Amniotic stem cell (primary cell): ENCODE measurements at places on chromosomes 1 and 21.

- no peak for DNase-seq
These were observed 311.0 kb downstream of the PTPRU start for GRCh38 chr1:29547300-29547699.

DNA sequence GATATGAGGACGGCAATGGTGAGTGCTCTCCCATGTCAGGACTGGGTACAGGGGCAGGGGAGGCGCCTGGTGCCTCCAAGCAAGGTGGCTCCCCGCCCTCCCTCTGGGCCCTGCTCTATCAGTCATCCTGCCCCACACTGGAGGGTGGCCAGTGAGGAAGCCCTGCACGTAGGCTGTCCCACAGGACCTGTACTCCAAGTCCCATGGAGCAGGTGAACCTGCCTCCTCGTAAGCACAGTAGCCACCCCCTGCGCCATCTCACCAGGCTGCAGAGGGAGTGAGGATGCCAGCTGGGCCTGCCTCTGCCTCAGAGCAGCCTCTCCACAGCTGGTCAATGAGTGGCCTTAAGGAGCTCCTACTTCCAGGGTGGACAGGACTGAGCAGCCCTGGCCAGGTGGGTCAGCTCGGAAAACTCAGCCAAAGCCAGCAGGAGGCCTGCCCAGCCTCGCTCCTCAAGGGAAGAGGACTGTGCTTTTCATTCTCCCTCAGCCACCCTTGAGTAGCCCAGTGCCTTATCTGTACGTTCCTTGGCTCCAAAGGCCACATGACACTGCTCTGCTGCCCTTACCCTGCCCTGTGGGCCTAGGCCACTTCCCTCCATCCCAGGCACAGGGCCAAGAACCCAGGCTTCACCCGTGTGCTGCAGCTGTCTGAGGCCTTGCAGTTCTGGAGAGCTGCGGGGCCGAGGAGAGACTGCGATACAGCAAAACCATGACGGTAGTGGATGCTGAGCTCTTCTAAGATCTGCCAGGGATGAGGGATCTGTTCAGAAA, 39.6 kb downstream of the SLC45A1 start:
- no peak for DNase-seq

DNA sequence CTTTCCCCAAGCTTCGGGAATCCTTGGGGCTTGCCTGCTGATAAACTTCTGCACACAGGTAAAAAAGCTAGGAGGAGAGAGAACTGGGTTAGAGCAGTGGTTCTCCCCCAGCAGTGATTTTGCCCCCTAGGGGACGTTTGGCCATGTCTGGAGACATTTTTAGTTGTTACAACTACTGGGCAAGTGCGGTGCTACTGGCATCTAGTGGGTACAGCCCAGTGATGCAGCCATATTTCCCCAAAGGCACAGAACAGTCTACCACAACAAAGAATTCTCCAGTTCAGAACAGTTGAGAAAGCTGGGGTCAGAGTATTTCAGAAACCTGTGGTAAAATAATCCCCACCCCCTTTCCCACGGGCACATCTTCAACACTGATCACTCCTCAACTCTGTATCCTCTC, 41.3 kb downstream of the LRRC71 start:
- no peak for DNase-seq

DNA sequence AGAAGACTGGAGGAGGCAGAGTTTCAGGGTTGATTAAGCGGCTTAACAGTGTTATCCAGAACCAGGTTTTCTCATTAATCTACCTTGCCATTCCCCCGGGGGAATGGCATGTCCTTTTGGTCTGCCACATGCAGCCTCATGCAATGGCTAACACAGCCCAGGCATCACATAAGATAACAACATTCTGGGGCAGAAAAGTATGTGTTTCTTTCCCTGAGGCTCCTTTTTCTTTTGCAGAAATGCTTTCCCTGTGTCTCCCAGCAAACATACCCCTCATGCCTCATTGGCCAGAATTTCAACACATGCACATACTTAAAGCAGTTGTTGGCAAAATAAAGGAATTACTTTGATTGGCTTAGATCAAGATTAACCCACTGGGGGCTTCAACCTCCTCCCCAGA, 98.6 kb downstream of the OMA1 start:
- DNase-seq: no peak

- DNase-seq: no peak
These were observed 78.1 kb downstream of the PLPPR5 start for GRCh38 chr1:98926597-98926996.

DNA sequence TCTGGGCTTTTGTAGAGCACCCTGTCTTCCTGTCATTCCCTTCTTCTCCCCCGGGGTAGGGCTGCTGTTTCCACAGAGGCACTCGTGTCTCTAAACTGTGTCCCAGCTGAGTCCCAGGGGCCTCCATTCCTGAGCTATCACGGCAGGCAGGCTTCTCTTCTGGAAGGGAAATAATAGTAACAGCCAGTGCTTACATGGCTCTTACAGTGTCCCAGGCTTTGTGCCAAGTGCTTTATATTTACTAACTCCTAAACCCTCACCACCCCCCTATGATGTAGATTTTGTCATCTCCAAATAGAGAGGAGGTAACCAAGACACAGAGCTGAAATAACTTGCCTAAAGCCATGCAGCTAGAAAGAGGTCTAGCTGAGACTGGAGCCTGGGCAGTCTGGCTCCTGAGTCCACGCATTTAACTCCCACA, 1.4 kb upstream of the CELF3 start:
- DNase-seq: no peak

DNA sequence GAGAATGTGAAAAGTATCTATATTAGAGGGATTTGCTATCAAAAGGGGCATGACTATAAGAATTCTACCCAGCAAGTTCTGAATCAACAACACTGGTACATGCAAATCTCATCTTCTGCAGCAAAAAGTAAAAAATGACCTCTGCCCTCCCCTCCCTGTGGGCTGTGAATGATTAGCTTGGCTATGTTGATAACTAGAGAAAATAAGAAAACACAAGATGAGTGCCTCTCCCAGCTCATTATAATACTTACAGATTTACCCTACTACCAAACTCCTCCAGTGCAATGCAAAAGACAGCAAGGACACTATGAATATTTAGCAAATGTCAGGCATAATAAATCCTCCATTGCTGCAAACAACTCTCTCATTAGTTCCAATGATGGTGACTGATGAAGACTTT, 102.4 kb downstream of the SLC45A1 start:
- no peak for DNase-seq

- DNase-seq: no peak
These were observed 35.7 kb downstream of the MORN1 start for GRCh38 chr1:2355373-2356261.

- DNase-seq: no peak
These were observed 401.8 kb downstream of the CAMTA1 start for GRCh38 chr1:7187112-7187493.

DNA sequence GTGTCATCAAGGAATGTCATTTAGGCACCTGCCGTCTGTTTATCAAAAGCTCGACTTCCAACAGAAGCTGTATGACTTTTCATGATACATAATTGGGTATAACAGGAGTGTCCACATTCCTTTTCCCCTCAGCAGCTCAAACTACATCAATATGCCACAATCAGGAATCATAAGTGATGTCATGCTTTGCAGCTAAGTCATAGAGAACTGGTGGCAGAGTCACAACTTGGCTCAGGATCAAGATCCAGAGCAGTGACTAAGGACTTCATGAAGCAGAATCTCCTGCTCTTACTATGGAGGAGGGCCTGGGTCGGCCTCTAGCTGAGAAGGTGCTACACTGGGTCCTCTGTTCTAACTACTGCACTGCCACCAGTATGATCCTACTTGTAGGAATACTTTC, 36.5 kb upstream of the AGBL4 start:
- DNase-seq: no peak

DNA sequence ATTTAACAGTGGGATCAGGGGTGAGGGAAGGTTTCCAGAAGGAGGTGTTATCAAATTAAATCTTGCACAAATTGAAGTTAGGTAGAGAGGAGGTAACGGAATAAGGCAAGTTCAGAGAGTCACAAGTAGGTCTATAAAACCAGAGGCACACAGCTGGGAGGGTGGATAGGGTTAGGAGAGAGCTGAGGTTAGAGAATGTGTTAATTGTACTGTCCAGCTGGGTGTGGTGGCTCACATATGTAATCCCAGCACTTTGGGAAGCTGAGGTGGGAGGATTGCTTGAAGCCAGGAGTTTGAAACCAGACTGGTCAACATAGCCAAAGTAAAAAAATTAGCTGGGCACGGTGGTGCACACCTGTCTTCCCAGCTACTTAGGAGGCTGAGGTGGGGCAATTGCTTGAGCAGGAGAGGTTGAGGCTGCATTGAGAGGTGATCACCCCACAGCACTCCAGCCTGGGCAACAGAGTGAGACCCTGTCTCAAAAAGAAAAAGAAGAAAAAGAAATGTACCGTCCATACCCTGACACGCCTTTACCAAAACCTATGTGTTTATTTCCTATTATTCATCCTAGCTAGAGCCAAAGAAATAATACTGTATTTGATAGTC, 20.2 kb downstream of the SPATA45 start:
- no peak for DNase-seq

DNA sequence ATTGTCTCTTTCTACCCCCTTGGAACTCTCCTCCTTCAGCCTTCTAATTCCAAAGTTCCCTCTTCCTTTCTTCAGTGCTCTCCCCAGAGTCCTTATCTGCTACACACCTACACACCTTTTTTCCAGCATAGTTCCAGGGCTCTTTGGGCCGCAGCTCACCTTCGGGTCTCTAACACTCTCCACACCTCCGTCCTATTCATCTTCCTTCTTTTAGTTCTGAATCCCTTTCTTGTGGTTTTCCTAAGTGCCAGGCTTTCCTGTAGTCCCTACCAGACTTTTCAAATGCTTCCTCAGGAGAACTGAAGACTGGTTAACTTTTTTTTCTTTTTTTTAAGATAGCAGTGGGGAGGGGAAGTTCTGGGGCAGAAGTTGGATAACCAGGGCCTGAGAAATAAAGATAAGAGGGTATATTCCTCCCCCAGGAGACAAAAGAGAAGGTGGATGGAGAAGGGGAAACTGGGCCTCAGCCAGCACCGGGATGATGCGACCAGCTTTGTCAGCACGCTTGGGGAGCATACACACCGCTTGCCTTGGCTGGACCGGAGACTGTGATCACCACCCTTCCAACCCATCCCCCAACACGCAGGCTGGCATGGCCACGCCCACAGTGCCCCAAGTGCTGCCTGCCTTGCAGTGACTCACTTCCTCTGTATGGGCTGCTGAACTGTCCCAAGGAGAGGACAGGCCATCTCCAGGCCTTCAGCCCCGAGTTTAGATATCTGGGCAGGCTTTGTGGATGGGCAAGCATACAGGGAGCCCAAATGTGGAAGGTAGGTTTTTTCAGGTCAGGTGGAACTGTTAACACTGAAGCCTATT, 2.5 kb upstream of the CERS2 start:
- DNase-seq: peak; percentile 21

GRCh38 chr1:213409208-213409631, 358.2 kb downstream of the RPS6KC1 start:
- DNase-seq: no peak

- DNase-seq: no peak
These were observed 190.2 kb upstream of the ADAMTS5 start for GRCh38 chr21:27157097-27157496.

- no peak for DNase-seq
These were observed 12.1 kb downstream of the TTC34 start for GRCh38 chr1:2789164-2789985.

- no peak for DNase-seq
These were observed 65.8 kb downstream of the CD34 start for GRCh38 chr1:207845109-207845508.

GRCh38 chr1:88876573-88877365, 14.6 kb downstream of the GTF2B start:
- no peak for DNase-seq

DNA sequence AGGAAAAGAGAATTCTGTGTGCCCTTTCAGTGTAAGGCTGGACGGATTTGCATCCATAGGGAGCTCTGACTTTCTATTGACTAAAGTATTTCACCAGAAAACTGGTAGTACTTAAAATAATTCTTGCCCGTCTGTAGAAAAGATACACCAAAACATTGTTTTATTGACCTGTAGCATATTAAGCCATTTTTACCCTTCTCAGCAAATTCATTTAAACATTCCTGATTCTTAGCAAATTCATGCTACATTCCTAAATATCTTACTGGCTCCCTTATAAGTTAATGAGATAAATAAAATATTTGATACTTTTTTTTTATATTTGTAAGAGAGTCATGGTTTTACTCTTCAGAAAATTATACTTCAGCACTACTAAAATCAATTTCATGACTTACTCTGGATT, 1.6 kb upstream of the IPP start:
- no peak for DNase-seq

DNA sequence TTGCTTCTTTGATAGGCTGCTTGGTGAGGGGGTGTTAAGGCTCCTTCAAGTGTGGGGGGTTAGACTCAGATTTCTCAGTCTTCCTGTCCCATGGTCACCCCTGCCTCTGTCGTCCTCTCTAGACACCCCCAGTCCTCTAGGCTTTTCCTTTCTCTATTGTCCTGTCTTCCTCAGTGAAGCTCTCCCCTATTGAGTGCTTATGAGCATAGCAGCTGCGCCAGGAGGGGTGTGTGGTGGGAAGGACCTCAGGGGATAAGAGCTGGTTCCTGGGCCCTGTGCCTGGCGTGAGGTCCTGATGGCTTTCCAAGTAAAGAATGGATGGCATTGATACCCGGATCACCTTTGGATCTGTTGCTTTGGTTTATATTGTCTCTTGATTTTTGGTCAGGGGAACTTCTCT, 69.1 kb downstream of the DIP2A start:
- DNase-seq: no peak

DNA sequence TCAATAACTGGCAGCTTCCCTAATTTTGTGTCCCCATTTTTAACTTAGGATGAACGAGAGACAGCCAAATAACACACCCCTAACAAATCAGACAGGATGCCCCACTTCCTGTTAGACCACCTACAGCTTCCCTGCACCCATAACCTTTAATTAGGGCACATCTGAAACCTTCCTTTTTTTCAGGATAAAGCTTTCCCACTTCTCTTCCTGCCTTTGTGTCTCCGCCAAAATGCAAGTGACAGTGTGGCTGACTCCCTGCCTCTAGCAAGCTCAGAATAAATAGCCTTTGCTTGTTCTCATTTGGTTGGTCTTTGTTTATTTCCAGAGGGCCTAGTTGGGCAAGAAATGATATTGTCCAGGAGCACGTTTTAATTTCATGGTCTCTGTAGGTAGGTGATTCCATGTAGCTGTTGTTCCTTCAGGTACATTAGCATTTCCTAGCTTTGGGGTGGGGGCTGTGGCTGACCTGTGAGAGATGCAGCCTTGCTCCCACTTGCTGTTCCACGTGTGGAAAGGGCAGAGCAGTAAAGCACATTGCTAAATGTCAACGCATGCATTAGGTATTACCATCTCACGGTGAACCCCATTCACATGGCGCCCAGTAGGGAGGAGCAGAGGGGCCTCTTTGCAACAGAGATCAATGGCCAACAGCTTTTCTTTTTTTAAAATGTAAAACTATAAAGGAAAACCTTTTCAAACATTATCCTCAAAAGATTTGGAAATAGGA, 154.9 kb downstream of the ST6GALNAC3 start:
- no peak for DNase-seq

- no peak for DNase-seq
These were observed 45.0 kb downstream of the EVI5 start for GRCh38 chr1:92739669-92740524.
